ENCODE measurements at places on chromosomes 6 and 20. TPM values are rescaled to one million over a fixed set of nuclear protein-coding genes. Genes with fewer than 3 reads are reported as not detected.

Gene ULBP2
- not detected for total RNA-seq

GRCh38 chr20:57410398-57410920, 19.3 kb downstream of the RBM38 start:
- peaks cover 74% of the 10 kb centered on the region for H3K4me1 ChIP-seq
- no peak for DNase-seq
- H3K27me3 ChIP-seq, result no peaks in the 10 kb centered on the region
- H3K27ac ChIP-seq, result peak overlapping the region; percentile 95
- peaks cover 22% of the 10 kb centered on the region for H3K36me3 ChIP-seq

- H3K4me1 ChIP-seq, result peaks cover 59% of the 10 kb centered on the region
- no peak overlapping the region for H3K27ac ChIP-seq
- no peaks in the 10 kb centered on the region for H3K36me3 ChIP-seq
- no peak for DNase-seq
These were observed 5.6 kb upstream of the APMAP start for GRCh38 chr20:24998121-24998520.

- H3K4me1 ChIP-seq, result no peaks in the 10 kb centered on the region
- no peak overlapping the region for H3K4me3 ChIP-seq
- DNase-seq, result no peak
- no peaks in the 10 kb centered on the region for H3K27me3 ChIP-seq
- H3K36me3 ChIP-seq, result no peaks in the 10 kb centered on the region
These were observed 29.5 kb upstream of the PKIB start for GRCh38 chr6:122580737-122581136.

GRCh38 chr6:118860880-118861279, 33.1 kb upstream of the ASF1A start:
- no peak overlapping the region for H3K27ac ChIP-seq
- no peak for DNase-seq
- no peaks in the 10 kb centered on the region for H3K27me3 ChIP-seq
- no peak overlapping the region for H3K4me3 ChIP-seq
- H3K36me3 ChIP-seq, result peaks cover 7% of the 10 kb centered on the region
- peaks cover 17% of the 10 kb centered on the region for H3K4me1 ChIP-seq

DNA sequence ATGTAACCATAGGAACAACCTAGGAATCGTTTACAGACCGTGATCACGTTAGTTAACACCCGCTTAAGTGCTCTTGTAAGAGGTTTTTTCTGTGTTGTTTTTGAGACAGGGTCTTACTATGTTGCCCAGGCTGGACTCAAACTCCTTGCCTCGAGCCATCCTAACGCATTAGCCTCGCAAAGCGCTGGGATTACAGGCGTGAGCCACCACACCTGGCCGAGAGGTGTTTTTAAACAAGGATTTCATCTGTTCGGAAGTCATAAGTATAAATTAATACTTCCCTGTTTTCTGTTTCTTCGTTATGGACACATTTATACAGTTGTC, 727 bp downstream of the MRS2 start:
- H3K4me1 ChIP-seq, result peaks cover 26% of the 10 kb centered on the region
- H3K27ac ChIP-seq, result peak overlapping the region; percentile 84
- peak overlapping the region; percentile 91 for H3K4me3 ChIP-seq

- H3K36me3 ChIP-seq, result no peaks in the 10 kb centered on the region
- H3K4me3 ChIP-seq, result no peak overlapping the region
- no peak overlapping the region for H3K27ac ChIP-seq
- no peak for DNase-seq
- H3K4me1 ChIP-seq, result no peaks in the 10 kb centered on the region
These were observed 65.4 kb upstream of the NNAT start for GRCh38 chr20:37455659-37456058.

DNA sequence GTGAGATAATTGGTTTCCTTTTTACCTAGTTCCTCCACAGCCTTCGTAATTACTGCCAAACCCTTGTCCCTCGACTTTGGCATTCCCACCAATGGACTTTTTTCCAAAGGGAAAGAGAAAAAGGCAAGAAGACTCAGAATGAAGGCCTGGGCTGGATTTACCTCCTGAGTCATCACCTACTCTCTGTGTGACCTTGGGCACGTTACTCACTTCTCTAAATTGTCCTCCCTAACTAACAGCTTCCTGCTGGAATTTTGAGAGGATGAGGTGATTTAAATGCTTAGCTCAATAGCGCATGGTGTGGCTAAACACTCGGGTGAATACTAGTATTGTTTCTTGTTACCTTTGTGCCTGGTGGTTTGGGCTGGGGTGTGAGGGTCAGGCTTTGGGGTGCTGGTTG, 146.6 kb downstream of the DHX35 start:
- no peaks in the 10 kb centered on the region for H3K4me1 ChIP-seq
- H3K27ac ChIP-seq, result no peak overlapping the region
- DNase-seq, result no peak
- H3K36me3 ChIP-seq, result no peaks in the 10 kb centered on the region
- no peak overlapping the region for H3K4me3 ChIP-seq
- peaks cover 16% of the 10 kb centered on the region for H3K27me3 ChIP-seq

Gene SLC22A3
- 16.8 TPM for total RNA-seq

DNA sequence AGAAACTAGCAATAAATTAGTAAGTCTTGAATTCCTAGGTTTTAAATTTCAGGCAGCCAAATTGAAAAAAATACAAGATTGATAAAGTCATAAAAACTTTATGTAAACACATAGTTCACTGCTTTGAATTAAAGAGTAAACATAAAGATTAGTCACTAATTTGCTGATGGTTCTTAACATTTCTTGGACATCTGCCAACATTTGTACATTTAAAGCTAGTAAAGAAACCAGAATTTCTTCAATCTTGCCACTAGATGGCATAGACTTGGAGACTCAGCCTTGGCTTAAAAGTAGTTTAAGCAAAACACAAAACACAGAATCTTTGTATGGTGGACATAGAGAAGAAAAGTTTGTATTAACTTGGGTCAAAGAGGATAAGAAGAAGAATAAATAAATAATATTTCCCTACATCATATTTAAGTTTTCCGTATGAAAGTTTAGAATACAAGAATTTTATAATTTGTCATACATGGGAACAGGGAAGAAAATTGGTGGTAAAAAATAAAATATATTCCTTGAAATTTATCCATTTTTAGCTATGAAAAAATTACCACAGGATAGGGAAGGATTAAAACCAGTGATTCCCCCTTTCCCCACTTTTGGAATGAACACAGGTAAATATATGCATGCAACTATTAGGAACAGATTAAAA, 41.7 kb upstream of the FAM135A start:
- H3K36me3 ChIP-seq, result no peaks in the 10 kb centered on the region
- H3K27me3 ChIP-seq, result no peaks in the 10 kb centered on the region
- H3K27ac ChIP-seq, result no peak overlapping the region
- DNase-seq, result no peak
- H3K4me1 ChIP-seq, result no peaks in the 10 kb centered on the region

- peaks cover 24% of the 10 kb centered on the region for H3K4me1 ChIP-seq
- no peaks in the 10 kb centered on the region for H3K36me3 ChIP-seq
- no peaks in the 10 kb centered on the region for H3K27me3 ChIP-seq
- H3K27ac ChIP-seq, result no peak overlapping the region
These were observed 139.3 kb upstream of the PHACTR1 start for GRCh38 chr6:12577124-12577850.

Gene LY6G5B
- 3.1 TPM for total RNA-seq

Gene HLA-DQA1
- total RNA-seq, result 8.4 TPM

Gene DPPA5
- total RNA-seq, result not detected

DNA sequence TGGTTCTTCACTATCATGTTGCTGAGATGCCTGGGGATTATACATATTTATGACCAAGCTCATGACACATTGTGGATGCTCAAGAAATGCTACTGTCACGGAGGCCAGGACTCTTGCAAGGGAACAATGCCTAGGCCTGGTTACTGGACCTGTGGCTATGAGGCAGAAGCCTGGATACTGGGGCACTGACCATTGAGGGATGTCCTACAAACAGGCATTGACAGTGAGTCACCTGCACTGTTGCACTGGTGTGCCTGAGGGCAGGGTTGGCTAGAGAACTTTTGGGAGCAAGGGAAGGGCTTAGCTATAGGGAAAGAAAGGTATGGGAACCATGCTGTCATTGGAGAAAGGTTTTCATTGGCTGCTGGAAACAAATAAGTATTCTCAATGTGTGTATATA, 313.1 kb upstream of the SUPT3H start:
- H3K36me3 ChIP-seq, result no peaks in the 10 kb centered on the region
- H3K4me1 ChIP-seq, result no peaks in the 10 kb centered on the region
- no peak overlapping the region for H3K27ac ChIP-seq
- peak; percentile 50 for DNase-seq

DNA sequence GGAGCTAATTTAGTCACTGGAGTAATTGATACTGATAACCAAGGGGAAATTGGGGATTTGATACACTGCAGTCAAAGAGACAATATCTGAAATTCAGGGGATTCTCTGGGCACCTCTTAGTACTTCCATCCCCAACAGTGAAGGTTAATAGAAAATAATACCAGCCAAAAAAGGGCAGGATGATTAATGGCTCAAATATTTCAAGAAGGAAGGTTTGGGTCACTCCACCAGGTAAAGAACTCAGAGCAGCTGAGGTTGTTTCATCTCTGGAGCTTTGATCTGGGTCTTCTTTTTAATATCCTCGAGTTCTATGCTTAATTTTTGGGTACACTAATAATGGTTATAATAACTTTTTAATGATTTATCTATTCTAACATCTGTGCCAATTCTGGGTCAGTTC, 70.8 kb downstream of the CDKAL1 start:
- H3K4me3 ChIP-seq, result no peak overlapping the region
- no peaks in the 10 kb centered on the region for H3K4me1 ChIP-seq
- no peaks in the 10 kb centered on the region for H3K36me3 ChIP-seq
- H3K27ac ChIP-seq, result no peak overlapping the region

DNA sequence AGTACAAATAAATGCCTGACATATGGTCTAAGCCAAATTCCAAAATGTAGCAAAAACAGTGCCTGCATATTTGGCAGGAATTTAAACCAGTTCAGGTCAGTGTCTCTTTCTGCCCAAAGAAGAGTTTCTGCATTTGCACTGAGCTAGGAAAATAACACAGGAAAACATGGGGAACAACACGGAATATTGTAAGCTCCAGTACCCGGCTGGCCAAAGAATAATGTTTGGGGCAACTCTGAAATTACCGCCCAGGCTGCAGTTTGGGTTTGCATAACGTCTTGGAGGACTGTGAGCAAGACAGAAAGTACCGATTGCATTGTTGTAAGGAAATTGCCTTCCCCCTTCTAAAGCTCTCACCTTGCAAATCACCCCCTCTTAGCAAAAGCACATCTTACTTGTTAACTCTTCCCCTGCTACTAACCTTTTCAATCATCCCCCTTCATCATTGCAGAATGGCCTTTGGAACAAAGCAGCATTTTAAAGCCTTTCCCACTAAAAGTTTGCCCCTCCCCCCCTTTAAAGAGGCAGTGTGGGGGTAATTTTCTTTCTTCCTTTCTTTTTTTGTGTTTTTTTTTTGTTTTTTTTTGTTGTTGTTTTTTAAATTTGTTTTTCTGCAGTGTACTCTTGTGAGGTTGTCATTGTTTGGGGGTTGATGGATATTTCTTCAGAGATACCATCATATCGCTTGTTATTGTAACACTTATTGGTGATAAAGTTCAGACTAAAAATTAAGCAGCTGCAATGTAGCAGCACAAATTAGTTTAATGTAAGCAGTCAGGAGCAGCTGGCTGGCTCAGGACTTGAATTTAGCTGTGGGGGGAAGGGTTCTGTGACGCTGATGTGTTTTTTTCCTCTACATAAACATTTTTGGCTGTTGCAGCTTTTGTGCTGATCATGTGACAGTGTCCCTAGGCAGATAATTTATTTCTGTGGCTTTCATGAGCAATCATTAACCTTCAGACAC, 100.0 kb upstream of the CITED2 start:
- peaks cover 35% of the 10 kb centered on the region for H3K4me1 ChIP-seq
- H3K27me3 ChIP-seq, result no peaks in the 10 kb centered on the region

Gene RPS10
- total RNA-seq, result 3,238 TPM

- DNase-seq, result no peak
- no peaks in the 10 kb centered on the region for H3K27me3 ChIP-seq
- H3K4me1 ChIP-seq, result peaks cover 46% of the 10 kb centered on the region
- no peak overlapping the region for H3K4me3 ChIP-seq
These were observed 3.7 kb downstream of the EPB41L1 start for GRCh38 chr20:36158160-36158741.

Gene ZNF292
- 33.9 TPM for total RNA-seq

Gene RBPJL
- not detected for total RNA-seq

Gene ERMARD
- total RNA-seq, result 12.5 TPM

DNA sequence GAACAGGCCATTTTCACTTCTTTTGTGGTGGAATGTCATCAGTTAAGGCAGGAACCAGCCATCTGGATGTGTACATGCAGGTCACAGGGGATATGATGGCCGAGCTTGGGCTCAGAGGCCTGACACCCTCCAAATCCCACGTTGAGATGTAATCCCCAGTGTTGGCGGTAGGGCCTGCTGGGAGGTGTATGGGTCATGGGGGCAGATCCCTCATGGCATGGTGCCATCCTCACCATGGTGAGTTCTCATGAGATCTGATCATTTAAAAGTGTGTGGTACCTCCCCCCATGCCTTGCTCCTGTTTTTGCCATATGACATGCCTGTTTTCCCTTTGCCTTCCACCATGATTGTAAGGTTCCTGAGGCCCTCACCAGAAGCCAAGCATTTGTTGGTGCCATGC, 26.8 kb downstream of the WDR27 start:
- DNase-seq, result peak; percentile 53
- H3K4me1 ChIP-seq, result no peaks in the 10 kb centered on the region
- peaks cover 36% of the 10 kb centered on the region for H3K36me3 ChIP-seq
- H3K27me3 ChIP-seq, result no peaks in the 10 kb centered on the region
- no peak overlapping the region for H3K4me3 ChIP-seq

Gene ETV7
- total RNA-seq, result 0.71 TPM

GRCh38 chr6:146813554-146813953, 214.8 kb downstream of the ADGB start:
- no peak overlapping the region for H3K4me3 ChIP-seq
- no peak overlapping the region for H3K27ac ChIP-seq
- no peaks in the 10 kb centered on the region for H3K27me3 ChIP-seq
- no peaks in the 10 kb centered on the region for H3K4me1 ChIP-seq
- no peaks in the 10 kb centered on the region for H3K36me3 ChIP-seq

Gene OR11A1
- total RNA-seq, result not detected

DNA sequence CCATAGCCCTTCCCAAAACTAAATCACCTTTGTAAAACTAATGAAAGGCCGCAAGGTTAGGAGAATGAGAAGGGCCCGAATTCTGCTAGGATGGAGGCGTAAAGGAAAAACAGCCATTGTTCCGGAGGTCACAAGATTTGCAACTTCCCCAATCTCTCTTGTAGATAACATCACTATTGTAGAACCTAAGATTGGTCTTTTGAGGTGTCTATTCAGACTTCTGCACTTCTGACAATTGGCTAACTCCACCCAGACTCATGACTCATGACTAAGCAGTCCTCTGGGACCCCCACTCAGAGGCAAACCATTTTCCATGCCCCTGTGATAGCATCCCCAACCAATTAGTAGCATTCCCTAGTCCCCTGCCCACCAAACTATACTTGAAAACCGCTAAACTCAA, 210.5 kb upstream of the SHLD1 start:
- no peak for DNase-seq
- no peak overlapping the region for H3K4me3 ChIP-seq
- no peaks in the 10 kb centered on the region for H3K4me1 ChIP-seq
- no peaks in the 10 kb centered on the region for H3K36me3 ChIP-seq
- no peaks in the 10 kb centered on the region for H3K27me3 ChIP-seq

Gene GNMT
- total RNA-seq, result not detected

Gene LSM2
- total RNA-seq, result 41.5 TPM

- H3K4me1 ChIP-seq, result no peaks in the 10 kb centered on the region
- no peak for DNase-seq
- H3K4me3 ChIP-seq, result no peak overlapping the region
- no peaks in the 10 kb centered on the region for H3K36me3 ChIP-seq
These were observed 44.9 kb upstream of the CEP85L start for GRCh38 chr6:118696271-118696670.

- H3K36me3 ChIP-seq, result no peaks in the 10 kb centered on the region
- DNase-seq, result no peak
- no peak overlapping the region for H3K27ac ChIP-seq
These were observed 309.2 kb downstream of the CDH4 start for GRCh38 chr20:61561111-61561830.

Gene CCM2L
- 11.3 TPM for total RNA-seq

GRCh38 chr6:73969971-73970970, 274.3 kb downstream of the CD109 start:
- no peaks in the 10 kb centered on the region for H3K4me1 ChIP-seq
- no peak for DNase-seq
- H3K27me3 ChIP-seq, result no peaks in the 10 kb centered on the region
